ENCODE measurements at places on chromosomes 3 and 15.

DNA sequence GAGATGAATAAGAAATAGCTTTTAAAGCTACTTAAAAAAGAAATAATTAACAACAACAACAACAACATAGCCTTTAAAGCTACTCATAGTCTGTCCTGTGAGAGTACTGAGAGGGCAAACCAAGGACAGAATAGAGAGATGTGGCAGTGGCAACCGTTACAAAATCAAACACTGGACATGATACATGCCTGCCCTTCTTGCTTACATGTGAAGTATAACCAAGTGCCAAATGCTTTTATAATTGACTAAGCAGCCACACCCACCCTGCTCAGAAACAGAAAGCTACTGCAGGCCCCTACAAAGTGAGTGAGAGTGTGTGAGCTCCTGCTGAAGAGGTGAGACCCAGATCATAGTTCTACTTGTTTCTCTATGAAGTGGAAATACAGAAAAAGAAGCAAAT is 38.4 kb downstream of the NDUFB4 start:
- no peak for DNase-seq

DNA sequence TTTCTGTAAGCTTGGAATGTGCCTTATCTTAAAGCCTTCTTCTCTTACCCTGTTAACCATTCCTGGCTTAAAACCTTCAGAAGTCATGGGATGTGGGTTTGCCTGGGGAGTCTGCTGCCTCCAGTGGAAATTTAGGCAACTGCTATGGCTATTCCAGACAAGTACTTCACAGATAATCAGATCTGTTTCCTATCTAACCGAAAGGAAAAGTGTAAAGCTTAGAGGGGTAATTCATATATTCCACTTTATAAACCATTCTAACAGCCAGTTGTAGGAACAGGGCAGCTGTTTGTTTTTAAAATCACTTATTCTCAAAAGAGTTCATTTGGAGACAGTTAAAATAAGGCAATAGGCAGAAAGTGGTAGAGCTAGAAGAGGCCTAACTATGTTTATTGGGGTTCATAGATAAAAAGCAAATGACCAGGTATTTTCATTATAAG is 219.9 kb downstream of the TCF12 start:
- DNase-seq = peak; percentile 27

- no peak for DNase-seq
Observed at GRCh38 chr3:18723206-18723810, 298.2 kb upstream of the SATB1 start.

- DNase-seq = no peak
Observed at GRCh38 chr15:77860071-77860691, 217.3 kb downstream of the TBC1D2B start.

GRCh38 chr3:45960289-45960688 is 17.0 kb downstream of the CXCR6 start:
- DNase-seq = no peak

DNA sequence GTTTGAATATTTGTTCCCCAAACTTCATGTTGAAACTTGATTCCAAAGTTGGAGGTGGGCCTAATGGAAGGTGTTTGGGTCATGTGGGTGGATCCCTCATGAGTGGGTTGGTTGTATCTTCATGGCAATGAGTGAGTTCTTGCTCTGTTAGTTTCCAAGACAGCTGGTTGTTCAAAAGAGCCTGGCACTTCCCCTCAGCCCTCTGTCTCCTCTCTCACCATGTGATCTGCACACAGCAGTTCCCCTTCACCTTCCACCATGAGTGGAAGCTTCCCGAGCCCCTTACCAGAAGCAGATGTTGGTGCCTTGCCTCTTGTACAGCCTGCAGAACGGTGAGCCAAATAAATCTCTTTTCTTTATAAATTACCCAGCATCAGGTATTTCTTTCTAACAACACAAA is 327.1 kb upstream of the SLCO3A1 start:
- DNase-seq = no peak

GRCh38 chr3:19888428-19889152 is 45.4 kb downstream of the EFHB start:
- DNase-seq = no peak

DNA sequence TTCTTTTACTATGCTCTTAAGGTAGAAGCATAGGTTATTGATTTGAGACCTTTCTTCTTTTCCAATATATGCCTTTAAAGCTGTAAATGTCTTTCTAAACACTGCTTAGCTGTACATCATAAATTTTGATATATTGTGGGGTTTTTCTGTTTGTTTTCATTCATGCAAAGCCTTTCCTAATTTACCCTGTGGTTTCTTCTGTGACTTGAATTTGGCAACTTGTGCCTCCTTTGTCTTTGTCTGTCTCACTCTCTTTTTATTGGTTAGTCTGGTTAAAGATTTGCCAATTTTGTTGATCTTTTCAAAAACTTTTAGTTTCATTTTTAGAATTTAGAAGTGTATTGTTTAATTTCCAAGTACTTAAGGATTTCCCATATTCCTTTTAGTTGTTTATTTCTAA is 343.1 kb downstream of the OXSM start:
- no peak for DNase-seq

DNA sequence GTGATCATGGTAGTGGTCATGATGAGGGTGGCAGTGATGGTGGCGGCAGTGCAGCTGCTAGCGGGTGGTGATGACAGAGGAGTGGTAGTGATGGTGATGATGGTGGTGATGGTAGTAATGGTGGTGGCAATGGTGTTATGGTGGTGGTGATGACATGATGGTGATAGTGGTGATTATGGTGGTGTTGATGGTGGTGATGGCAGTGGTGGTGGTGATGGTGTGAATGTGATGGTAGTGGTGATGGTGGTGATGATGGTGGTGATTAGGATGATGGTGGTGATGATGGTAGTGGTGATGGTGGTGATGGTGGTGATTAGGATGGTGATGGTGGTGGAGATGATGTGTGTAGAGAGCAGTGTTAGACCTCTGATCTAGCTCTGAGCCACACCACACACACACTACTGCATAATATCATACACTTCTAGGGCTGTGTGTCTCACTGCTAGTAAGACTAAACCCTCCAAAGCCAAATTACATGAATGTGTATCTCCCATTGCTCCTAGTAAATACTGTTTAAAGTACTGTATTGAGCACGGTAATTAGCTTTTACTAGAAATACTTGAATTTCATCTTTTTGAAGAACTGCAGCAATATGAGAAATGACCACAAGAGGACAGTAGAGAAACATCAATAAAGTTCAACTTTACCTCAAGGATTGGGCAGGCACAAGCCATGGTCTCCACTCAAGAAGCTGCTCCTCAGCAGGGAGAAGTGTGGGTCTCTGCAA is 28.8 kb downstream of the TMED3 start:
- DNase-seq = no peak

- peak; percentile 29 for DNase-seq
Observed at GRCh38 chr3:51099794-51100535, 285.1 kb upstream of the MANF start.

Measured in NCI-H1930 (cell line).